NCI-H748 treated with DMSO at 0.1 percent for 48 hours (cell line): ENCODE measurements at places on chromosomes 2 and 18.

- DNase-seq, result peak; percentile 45
Measured at GRCh38 chr2:240997856-240998705, at the start of gene SNED1. Gene SNED1, plus strand, starts transcription at chr2:240998618. Its CDS starts 220 bp downstream, at chr2:240998838.

GRCh38 chr2:104472076-104472475, 381.8 kb upstream of the POU3F3 start:
- DNase-seq, result no peak

- DNase-seq, result no peak
Measured at GRCh38 chr2:171346723-171347557, 86.8 kb downstream of the METTL8 start.

GRCh38 chr2:47300609-47301276, 102.2 kb upstream of the MSH2 start:
- no peak for DNase-seq

DNA sequence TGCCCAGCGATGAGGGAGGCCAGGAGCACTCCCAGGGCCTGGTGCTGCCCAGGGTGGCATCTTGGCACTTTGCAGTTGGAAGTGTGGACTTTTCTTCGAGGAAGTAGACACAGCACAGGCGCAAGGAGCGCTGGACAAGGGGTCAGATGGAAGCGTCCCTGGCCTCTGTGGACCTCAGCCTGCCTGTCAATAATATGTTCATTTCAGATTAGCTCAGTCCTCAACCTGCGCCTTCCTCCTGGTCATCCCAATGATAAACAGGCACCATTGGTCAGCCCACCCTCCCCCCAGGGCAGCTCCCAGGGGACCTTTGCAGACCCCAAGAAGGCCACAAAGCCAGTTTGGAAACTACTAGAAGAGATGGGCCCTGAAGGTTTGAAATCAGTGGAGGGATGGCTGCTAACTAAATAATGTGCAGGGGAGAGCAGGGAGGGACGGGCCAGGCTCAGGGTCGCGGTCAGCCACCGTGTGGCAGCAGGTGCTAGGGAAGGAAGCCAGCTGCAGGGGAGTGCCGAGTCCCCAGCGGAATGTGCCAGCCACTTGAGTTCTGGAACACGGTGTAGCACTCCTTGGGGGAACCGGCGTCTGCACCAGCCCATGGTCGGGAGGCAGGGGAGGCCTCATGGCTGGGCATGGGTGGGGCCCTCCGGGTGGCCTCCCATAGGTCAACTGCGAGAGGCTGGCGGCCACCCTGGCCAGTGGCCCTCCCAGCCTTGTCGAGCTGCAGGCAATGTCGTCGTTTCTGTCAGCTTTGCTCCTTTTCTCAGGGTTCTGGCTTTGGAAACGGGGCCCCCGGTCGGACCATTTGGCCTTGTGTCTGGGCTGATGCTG, 59.9 kb downstream of the ADI1 start:
- no peak for DNase-seq

GRCh38 chr2:73022024-73022568, 49.4 kb downstream of the SFXN5 start:
- DNase-seq, result no peak

DNA sequence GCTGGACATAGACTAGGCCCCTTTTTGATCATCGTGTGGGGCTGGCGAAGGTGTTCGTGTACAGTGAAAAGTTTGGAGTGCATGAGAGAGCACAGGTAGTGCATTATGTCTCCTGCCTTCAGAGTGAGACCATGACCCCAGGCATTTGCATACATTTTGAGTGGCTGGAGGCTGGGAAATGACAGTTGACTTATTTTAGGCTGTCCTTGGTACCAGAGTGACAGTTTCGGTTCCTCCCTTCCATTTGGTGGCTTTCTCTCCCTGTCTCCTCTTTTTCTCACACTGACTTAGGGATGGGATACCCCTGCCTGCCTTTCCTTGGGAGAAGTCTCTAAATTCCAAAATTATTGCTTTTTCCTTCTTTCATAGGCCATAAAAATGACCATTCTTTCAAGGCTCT, 20.1 kb downstream of the SERPINB12 start:
- no peak for DNase-seq

- DNase-seq, result no peak
Measured at GRCh38 chr2:120415060-120415459, 69.1 kb downstream of the INHBB start.

GRCh38 chr2:143229952-143230351, 100.7 kb downstream of the ARHGAP15 start:
- DNase-seq, result no peak

GRCh38 chr2:63663013-63663864, 74.5 kb downstream of the MDH1 start:
- DNase-seq, result no peak

DNA sequence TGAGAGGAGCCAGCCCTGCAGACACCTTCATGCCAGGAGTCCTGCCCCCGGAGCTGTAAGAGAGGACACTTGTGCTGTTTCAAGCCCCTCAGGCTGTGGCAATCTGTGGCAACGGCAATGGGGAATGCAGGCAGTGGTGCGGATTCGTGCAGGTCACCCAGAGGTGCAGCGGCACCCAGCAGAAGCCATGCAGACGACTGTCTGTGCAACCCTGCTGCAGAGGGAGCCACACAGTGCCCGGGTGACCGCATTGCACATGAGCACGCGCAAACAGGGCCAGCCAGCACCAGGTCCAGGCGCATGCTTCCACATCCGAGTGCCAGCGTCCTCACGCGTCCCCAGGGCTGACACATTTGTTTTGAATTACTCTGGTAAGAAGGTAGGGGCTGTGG, 84.8 kb upstream of the GPC1 start:
- DNase-seq, result no peak

DNA sequence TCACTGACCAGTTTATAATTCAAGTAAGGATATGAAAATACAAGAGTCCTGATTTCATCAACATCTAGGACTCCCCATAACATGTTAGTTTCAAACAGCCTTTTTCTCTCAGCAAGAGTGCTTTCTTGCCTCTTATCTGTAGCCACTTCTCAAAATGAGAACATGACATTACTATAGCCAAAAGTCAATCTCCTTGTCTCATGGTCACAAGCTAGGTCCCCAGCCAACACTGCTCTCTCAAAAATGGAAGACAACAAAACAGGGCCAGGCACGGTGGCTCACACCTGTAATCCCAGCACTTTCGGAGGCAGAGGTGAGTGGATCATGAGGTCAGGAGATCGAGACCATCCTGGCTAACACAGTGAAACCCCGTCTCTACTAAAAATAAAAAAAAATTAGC, 15.8 kb downstream of the CLASP1 start:
- no peak for DNase-seq

- DNase-seq, result peak; percentile 27
Measured at GRCh38 chr2:217797661-217798069, 205.1 kb downstream of the TNS1 start.

GRCh38 chr2:138359532-138359931, 142.0 kb upstream of the SPOPL start:
- DNase-seq, result no peak

DNA sequence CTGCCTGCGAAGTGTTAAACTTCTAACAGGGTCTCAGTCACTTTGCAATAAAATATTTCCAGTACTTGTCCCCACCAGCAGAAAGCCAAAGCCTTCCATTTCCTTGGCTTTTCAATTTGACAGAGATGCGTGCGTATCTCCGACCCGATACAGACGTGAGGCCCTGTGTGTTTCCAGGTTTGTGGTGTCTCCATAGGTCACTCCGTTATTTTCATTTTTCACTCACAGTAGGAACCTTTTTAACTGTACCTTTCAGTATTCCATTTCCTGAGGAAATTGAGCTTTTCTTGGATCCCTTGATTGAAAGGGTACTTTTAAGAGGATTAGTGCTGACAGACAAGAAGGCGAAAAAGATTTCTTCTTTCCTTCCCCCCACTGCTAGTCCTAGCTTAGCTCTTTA, 116.3 kb upstream of the TTN start:
- DNase-seq, result no peak

DNA sequence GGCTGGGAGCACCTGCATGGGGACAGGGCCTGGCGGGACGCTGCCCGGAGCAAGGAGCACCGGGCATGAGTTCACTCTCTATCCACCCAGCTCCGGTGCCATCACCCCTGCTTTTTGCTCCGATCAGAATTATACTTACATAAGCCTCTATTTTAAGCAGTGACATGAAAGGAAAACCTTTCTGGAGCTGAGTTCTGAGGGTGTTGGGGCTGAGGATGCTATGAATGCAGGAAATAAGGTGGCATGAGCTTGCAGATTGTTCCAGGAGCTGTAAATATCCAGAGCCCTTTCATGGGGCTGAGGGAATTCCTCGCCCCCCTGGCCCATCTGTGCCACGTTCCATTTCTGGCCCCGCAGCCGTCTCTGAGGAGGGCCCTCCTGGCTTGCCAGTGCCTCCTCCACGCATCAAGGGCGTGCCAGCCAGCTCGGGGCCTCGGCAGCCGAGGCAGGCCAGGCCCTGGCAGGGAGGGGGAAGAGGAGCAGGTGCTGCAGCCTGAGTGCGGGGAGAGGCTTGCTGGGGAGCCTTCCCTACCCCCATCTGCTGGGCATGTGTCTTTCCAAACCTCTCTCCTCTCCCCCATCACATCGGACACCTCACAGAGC, 91.7 kb upstream of the MCFD2 start:
- DNase-seq, result no peak

DNA sequence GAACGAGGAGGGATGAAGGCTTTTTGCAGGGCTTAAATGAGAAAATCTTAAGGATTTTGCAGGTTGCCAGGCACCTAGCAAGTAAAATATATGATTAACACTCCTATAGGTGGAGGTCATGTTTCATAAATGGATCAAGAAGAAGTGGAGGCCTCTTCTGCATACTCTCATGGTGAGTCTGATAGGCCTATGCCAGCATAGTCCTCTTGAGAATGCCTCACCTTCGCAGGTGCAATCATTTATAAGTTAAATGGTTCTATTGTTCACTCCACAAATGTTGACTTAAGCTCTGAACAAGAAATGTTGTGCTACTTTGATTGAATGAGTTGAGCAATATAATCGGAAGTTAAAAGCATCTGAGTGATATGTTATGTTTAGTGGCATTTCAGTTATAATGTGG, 12.1 kb downstream of the LRRTM1 start:
- peak; percentile 16 for DNase-seq

DNA sequence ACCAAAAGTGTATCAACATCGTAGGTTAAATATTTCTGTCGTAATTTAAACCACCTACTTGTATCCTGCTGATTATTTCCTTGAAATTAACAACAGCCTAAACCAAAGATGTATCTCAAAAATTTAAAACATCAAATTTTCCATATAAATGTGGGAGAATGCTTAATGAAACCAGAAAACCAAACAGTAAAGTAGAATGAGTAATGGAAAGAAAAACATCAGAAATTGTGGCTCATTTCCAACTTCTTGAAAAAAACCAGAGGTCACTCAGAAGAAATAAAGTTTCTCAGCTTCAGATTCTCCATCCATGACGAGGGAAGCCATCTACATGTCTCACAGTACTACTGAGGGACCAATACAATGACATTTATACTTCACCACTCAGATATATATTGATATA, 296.5 kb downstream of the NOL4 start:
- no peak for DNase-seq

GRCh38 chr2:18441583-18441982, 118.9 kb downstream of the RDH14 start:
- no peak for DNase-seq

- DNase-seq, result no peak
Measured at GRCh38 chr2:40440835-40441234, 11.1 kb downstream of the SLC8A1 start.

GRCh38 chr2:235908826-235909225, 259.4 kb downstream of the GBX2 start:
- no peak for DNase-seq

GRCh38 chr2:41716497-41716896, 331.3 kb upstream of the PKDCC start:
- DNase-seq, result peak; percentile 74

GRCh38 chr2:66495788-66496640, 61.1 kb downstream of the MEIS1 start:
- DNase-seq, result no peak

- peak; percentile 47 for DNase-seq
Measured at GRCh38 chr2:226799211-226799975, at the start of gene IRS1. Gene IRS1, minus strand, starts transcription at chr2:226799820. Its CDS starts 1,082 bp downstream, at chr2:226798738.

DNA sequence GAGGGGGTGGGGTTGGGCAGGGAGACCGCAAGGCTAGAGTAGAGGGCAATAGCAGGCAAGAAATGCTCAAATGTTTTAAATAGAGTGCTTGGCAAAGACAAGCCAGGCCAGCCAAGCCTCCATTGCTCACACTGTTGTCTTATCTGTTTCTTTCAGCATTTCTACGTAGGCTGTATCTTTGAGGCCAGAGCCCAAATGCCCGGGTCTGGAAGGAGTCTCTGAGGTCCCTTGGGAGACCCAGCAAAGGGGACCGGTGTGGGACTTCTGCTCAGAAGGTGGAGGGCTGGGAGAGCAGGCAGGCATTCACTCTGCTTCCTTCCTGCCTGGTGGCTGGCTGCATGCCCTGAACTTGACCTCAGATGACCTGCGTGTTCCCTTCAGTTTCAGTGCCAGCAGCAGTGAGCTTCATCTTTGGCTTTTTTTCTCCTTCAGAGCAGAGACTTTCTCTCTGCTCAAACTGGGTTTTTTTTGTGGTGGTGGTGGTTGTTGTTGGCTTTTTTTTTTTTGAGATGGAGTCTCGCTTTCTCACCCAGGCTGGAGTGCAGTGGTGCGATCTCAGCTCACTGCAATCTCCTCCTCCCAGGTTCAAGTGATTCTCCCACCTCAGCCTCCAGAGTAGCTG, 13.7 kb upstream of the TET3 start:
- no peak for DNase-seq

DNA sequence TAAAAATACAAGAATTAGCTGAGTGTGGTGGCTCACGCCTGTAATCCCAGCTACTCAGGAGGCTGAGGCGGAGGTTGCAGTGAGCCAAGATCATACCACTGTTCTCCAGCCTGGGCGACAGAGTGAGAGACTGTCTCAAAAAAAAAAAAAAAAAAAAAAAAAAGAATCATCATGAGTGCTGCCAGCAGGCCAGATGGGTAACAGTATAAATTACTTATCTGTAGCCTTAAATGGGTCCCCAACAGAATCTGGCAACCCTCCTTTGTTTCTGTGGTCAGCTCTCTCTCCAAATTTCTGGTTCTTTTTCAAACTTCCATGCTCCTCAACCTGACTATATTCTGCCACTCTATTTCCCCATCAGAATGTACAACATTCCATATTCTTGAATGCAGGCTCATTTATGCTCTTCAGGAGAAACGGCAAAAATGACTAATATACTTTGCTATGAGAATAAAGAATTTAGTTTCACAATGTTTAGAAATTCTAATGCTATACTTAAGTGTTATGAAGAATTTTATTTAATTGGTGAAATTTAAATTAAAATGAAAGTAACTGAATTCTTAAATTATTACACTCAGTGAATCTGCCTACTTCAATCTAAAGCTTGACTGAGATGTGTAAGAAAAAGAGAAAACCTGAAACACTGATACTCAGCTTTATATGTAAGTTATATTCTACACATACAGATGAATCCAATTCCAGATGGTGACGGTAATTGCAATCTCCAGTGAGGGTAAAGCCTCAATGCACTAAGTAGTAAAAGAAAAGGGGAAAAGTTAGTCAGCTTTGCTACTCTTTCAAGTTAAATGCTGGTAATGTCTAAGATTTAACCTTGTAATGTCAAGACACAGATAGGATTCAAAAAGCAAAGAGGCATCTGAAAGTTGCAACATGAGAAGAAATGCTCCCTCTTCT, 24.8 kb downstream of the LPIN2 start:
- no peak for DNase-seq
